NCI-H1092 treated with DMSO at 0.1 percent for 48 hours (cell line): ENCODE measurements at places on chromosomes 3 and 15.

GRCh38 chr15:74585857-74586256 lies 29.8 kb upstream of the CLK3 start:
- DNase-seq: no peak

GRCh38 chr3:16056217-16056616 lies 118.3 kb upstream of the GALNT15 start:
- DNase-seq: no peak

DNA sequence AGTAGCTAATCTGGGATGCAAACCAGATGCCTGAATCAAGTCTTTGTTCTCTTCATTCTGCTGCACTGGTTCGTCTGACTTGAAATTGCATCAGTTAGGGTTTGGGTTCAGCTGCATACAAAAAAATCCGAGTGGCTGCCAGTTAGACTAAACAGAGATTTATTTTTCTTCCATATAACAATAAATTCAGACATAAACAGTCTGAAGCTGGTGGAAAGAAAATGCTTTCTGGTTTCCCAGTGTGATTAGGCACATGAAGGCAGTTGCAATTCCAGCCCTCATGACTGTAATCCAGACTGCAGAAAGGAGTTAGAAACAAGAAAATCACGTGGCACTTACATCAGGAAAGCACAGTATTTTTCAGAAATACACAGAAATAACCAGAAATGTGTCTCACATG lies 930.7 kb downstream of the MCTP2 start:
- DNase-seq: no peak

GRCh38 chr15:58966698-58967097 lies 20.8 kb upstream of the RNF111 start:
- DNase-seq: no peak

DNA sequence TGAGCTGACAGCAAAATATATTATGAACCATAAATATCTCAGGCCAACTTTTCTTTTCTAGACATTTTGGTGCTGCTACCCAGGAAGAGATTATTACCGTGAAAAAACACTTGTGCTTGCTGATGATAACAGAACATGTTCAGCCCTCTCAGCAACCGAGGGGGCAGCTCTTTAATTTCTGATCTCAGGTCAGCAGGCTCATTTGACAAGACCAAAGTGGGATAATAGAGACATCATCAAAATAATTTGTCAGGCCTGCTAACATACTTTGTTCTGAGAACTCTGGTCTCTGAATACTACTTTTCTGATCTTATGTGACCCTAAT lies 645.9 kb upstream of the KCNMB2 start:
- DNase-seq: no peak

DNA sequence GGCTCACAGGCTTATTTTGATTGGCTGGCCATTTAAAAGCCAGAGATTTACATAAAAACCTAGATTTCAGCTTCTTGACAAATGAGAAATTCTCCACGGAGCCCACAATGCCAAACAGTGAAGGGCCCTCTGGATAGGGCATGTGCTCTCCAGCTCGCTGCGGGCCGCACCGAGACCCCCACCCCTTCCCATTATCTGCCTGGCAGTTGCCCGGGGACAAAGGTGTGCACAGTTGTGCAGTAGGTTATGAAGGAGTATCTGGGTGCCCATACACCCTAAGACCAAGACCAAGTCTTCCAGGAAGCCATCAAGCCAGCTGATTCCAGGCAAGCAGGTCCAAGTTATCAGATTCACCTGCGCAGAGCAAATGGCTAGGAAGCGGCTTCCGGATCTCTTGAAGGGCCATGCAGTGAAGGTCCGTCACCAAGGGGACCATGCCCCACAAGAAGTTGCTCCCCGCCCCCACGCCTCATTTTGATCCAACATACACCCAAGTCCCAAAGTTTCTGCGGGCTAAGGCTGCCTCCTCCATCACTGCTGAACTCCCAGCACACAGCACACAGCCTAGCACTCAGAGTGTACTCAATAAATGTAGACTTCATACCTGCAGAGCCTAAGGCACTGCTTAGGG lies 1.3 kb downstream of the MRPS25 start:
- DNase-seq: no peak
